Kidney epithelial cell (primary cell): ENCODE measurements at places on chromosomes 3 and 15.

GRCh38 chr15:63593705-63594671, 3.2 kb upstream of the FBXL22 start:
- no peak for DNase-seq

- no peak for DNase-seq
Measured at GRCh38 chr15:55824857-55825613, 82.1 kb upstream of the PRTG start.

DNA sequence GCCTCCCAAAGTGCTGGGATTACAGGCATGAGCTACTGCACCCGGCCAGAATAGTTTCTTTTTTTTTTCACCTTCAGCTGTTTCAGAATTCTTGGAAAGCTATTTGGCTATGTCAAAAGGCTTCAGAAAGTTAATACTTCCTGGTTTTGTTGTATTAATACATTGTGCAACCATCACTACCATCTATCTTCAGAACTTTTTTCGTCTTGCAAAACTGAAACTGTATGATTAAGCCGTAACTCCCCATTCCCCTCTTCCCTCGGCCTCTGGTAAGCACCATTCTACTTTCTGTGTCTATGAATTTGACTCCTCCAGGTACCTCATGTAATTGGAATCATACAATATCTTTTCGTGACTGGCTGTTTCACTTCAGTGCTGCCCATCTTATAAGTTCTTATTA, 5.2 kb upstream of the NOX5 start:
- DNase-seq, result no peak

GRCh38 chr15:66403323-66403722, 16.6 kb downstream of the MAP2K1 start:
- no peak for DNase-seq

DNA sequence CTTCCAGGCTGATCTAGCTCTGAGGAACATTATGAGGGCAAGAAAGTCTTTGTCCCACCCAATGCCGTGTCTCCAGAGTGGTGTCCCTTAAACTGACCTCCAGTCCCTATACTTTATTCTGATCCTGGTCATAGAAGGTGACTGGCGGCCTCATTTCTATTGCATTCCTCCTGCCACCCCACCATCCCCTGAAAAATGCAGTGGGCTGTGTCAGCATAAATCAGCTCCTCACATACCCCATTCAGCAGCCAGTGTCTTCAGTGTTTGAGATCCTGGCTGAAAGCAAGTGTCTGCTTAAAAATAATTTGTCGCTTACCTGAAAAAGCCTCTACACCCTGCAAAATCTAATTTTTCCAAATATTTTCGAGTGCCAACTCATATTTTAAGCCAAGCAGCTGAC, 346.1 kb downstream of the FEZF2 start:
- no peak for DNase-seq

GRCh38 chr3:108127301-108127988, 36.6 kb upstream of the CD47 start:
- DNase-seq, result no peak

- no peak for DNase-seq
Measured at GRCh38 chr15:70748281-70748747, 15.0 kb downstream of the UACA start.

DNA sequence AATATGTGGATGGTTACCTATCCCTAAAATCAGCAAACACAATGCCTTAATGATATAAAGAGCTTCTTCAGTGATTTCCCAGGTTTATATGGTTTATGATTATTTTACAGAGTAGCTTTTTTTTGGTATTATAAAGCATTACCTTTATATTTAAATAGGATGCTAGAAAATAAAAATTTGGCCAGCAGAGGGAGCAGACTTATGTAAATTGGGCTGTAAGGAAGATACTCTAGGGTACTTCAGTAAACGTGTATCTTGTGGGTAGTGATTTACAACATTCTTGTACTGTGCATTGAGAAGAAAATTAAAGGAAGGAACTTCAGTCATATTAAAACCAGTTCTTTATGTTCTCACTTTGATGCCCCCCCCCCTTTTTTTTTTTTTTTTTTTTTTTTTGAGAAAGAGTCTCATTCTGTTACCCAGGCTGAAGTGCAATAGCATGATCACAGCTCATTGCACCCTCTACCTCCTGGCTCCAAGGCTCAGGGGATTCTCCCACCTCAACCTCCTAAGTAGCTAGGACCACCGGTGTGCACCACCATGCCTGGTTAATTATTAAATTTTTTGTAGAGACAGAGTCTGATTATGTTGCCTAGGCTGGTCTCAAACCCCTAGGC, 167.9 kb downstream of the BBX start:
- no peak for DNase-seq

DNA sequence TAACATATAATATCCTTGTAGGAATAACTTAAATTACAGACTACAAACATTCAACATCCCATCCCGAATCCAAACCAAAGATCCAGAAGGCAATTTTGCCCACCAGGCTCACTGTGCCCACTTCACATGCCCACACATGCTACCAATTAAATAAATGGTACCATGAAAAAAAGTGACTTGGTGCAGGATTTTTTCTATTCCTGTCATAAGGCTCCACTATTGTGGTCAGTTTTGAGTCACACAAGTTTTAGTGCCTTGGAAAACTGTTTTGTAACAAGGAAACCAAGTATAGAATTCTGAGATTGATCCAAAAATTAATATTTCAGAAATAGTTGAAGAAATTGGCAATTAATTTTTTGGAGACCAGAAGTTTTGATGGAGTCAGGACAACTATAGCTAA, 470.1 kb upstream of the THBS1 start:
- no peak for DNase-seq

DNA sequence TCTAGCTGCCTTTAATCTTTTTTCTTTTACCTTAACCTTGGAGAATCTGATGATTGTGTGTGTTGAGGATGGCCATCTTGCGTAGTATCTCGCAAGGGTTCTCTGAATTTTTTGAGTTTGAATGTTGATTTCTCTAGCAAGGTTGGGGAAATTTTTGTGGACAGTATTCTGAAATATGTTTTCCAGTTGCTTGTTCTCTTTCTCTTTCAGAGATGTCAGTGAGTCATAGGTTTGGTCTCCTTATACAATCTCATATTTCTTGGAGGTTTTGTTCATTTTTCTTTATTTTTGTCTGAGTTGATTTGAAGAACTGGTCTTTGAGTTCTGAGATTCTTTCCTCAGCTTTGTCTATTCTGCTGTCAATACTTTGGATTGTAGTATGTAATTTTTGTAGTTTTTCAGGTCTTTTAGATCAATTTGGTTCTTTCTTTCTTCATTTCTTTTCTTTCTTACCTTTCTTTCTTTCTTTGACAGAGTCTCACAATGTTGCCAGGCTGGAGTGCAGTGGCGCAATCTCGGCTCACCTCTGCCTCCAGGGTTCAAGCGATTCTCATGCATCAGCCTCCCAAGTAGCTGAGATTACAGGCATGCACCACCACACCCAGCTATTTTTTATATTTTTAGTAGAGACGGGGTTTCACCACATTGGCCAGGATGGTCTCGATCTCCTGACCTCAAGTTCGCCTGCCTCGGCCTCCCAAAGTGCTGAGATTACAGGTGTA, 366.4 kb upstream of the RASGRP1 start:
- no peak for DNase-seq

- no peak for DNase-seq
Measured at GRCh38 chr3:100992231-100993012, 799 bp downstream of the ABI3BP start.
